Retinal pigment epithelial cell (primary cell): ENCODE measurements at places on chromosomes 6 and 20.
A peak's percentile ranks its signal among the peaks of the same experiment; 100 is the strongest.

GRCh38 chr6:46947497-46947896 lies 25.8 kb upstream of the ADGRF5 start:
- DNase-seq = no peak

- DNase-seq = no peak
Measured at GRCh38 chr20:37151529-37151928, 27.6 kb upstream of the RPN2 start.

DNA sequence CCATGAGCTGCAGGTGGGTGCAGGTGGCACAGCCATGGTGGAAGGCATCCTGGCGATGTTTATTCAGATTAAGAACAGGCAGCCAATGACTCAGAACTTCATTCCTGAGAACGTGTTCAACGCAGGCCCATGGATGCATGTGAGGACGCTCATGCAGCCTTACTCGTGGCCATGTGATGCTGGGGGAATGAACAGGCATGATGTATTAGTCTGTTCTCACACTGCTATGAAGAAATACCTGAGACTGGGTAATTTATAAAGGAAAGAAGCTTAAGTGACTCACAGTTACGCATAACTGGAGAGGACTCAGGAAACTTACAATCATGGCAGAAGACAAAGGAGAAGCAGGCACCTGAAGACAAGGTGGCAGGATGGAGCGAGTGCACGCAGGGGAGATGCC lies 146.6 kb downstream of the RNASET2 start:
- DNase-seq = no peak

- DNase-seq = peak; percentile 26
Measured at GRCh38 chr20:62952373-62952967, at the start of gene SLC17A9. TSS of gene SLC17A9 (plus strand) at chr20:62952709. CDS start at chr20:62952831, 122 bp downstream.

- DNase-seq = no peak
Measured at GRCh38 chr6:26124781-26125685, 37.8 kb downstream of the HFE start.

GRCh38 chr20:57513199-57513598 lies 11.7 kb downstream of the CTCFL start:
- DNase-seq = no peak

GRCh38 chr6:109478841-109479624 lies 4.0 kb downstream of the ZBTB24 start:
- no peak for DNase-seq

- no peak for DNase-seq
Measured at GRCh38 chr20:17655286-17655651, 26.8 kb downstream of the RRBP1 start.

- no peak for DNase-seq
Measured at GRCh38 chr6:63476302-63476701, 96.0 kb upstream of the LOC128125822 start.

DNA sequence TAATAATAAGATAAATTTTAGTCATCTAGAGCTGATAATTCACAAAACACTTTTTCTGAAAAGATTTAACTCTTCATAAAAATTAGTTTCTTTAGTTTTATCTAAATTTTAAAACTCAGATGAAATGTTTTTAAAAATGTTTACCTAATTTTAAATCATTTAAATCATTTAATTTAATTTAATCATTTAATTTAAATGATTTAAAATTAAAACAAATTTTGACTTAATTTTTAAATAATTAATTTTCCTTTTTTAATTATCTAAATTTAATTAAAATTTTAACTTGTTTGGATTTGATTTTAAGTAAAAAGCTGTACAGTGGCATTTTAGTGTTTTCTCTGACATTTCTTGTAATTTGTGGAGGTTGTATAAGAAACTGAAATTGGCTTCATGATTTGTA lies 131.7 kb upstream of the RNF217 start:
- no peak for DNase-seq

- DNase-seq = no peak
Measured at GRCh38 chr6:163863565-163863964, 449.0 kb downstream of the QKI start.

GRCh38 chr20:24977336-24977735 lies 15.2 kb downstream of the APMAP start:
- DNase-seq = no peak

DNA sequence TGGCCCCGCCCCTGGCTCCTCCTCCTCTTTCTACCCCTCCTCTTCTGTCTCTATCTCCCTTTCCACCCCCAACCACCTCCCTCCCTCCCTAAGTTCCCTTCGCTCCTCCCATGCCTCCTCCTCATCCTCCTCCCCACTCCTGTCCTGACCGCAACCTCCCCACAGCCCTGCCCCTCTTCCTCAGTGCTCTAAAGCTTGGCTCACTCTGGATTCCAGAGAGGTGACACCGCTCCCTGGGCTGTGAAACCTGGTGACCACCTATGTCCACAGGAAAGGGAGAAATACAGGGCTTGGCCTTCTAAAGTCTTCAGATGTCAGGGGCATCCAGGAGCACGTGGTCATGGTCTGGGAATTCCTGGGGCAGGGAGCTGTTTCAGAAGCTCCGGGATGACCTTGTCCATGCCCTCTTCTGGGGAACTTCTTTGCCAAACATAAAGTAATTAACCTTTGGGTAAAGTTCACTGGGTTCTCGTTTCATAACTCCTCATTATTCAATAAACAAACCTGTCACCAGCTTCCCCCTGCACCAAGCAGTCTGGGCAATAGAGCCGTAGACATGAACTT lies 345 bp upstream of the CST5 start:
- DNase-seq = no peak

DNA sequence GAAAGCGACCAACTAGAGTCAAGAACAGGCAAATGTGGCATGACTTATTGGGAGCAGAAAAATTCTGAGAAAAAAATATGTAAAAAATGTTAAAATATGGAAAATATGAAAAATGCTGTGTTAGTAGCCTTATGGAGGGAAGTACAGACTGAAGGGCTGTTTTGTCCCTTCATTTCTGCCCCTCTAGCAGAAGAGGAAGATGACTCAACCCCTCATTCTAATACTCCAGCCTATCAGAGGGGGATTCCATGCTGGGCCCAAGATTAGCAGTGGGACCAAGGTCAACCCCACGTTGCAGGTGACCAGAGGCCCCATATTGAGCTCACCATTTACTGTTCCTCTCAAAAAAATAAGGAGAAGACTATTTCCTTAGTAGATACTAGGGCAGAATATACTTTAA lies 8.4 kb downstream of the MUC21 start:
- DNase-seq = no peak

GRCh38 chr6:116512111-116512559 lies 696 bp downstream of the CALHM5 start:
- no peak for DNase-seq

DNA sequence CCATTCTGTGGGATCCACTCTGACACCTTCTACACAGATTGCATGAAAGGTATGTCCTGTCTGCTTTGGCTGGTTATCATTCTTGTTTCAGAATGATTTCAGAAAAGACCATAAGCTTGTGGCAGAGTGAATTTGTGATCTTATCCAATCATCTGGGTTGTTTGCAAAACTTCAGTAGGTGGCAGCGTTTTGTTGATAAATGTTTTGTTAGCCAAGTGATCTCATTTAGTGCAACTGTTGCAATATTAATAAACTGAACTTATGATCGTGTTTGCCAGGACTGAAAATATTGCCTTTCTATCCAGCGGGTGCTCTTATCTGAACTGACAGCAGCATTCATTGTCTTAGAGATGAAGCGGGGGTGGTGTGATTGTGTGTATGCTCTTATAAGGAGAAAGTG lies 613.2 kb upstream of the NOX3 start:
- DNase-seq = no peak

DNA sequence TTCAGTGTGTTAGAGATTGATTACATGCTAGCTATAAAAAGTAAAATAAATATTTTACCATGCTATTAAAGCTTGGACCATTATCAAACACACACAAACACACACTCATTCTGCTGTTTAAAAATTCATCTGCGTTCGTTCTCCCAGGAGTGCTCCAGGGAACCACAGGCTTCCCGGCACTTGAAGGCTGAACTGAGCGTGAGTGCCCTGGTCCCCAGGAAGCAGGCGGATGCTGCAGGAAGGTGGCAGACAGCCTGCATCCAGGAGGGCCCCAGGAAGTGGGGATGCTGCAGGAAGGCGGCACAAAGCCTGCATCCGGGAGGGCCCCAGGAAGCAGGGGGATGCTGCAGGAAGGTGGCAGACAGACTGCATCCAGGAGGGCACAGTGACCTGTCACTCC lies 147.2 kb upstream of the SNX9 start:
- no peak for DNase-seq

GRCh38 chr6:140379919-140380318 lies 1005.5 kb upstream of the CITED2 start:
- DNase-seq = no peak

GRCh38 chr6:35089216-35089934 lies 51.8 kb downstream of the TCP11 start:
- DNase-seq = no peak

DNA sequence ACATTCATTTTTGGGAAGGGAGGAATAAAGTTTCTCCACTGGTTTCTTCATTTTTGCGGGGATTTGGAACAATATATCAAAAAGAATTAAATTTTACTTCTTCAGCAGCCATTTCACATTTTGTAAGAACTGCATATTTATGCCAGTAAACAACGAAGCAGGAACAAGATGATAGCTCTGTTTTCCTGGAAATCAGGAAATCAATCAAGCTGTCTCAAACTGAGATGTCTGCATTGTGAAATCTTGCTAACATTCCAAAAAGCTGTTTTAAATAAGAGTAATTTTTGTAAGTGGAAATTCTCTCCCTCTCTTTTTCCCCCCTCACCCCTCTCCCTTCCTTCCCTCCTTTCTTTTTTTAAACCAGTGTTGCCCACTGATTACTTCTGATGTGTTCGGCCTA lies 20.0 kb downstream of the MAPK13 start:
- no peak for DNase-seq

DNA sequence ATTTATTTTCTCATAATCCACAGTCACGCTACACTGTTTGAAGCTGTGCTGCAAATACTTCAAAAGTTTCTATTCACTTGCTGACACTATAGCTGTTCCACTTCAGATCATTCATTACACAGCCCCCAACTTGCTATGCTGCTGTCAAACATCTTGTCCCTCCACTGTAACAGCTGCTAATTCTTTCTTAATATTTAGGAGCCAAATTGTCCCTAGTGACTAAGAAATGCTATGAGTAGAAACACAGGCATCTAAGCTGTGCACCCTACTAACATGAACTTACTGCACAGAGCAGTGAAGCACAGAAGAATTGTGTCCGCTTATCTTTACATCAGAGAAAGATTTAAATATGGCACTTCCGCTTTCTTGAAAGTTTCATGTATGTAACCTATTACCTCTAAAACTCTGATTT lies 91.3 kb downstream of the PDE10A start:
- no peak for DNase-seq

- no peak for DNase-seq
Measured at GRCh38 chr6:15513801-15514711, 148.8 kb downstream of the DTNBP1 start.

DNA sequence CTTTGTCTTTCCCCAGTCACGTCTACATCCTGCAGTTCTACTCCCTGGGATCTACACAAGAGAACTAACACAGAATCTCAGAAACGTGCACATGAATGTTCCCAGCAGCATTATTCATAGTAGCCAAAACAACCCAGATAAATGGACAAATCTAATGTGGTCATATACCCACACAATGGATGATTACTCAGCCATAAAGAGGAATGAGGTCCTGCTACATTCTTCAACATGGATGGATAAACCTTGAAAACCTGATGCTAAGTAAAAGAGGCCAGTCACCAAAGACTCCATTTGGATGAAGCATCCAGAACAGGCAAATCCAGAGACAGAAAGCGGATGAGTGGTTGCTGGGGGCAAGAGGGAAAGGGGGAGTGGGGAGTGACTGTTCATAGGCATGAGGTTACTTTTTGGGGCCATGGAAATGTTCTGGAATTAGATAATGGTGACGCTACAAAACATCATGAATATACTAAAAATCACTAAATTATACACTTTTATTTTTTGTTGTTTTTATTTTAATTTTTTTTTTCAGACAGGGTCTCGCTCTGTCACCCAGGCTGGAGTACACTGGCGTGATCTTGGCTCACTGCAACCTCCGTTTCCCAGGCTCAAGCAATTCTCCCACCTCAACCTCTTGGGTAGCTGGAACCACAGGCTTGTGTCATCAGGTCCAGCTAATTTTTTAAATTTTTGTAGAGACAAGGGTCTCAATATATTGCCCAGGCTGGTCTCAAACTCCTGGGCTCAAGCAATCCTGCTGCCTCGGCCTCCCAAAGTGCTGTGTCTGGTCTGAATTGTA lies 50.8 kb upstream of the DSN1 start:
- DNase-seq = no peak

- no peak for DNase-seq
Measured at GRCh38 chr6:46444772-46445454, 46.3 kb downstream of the RCAN2 start.

DNA sequence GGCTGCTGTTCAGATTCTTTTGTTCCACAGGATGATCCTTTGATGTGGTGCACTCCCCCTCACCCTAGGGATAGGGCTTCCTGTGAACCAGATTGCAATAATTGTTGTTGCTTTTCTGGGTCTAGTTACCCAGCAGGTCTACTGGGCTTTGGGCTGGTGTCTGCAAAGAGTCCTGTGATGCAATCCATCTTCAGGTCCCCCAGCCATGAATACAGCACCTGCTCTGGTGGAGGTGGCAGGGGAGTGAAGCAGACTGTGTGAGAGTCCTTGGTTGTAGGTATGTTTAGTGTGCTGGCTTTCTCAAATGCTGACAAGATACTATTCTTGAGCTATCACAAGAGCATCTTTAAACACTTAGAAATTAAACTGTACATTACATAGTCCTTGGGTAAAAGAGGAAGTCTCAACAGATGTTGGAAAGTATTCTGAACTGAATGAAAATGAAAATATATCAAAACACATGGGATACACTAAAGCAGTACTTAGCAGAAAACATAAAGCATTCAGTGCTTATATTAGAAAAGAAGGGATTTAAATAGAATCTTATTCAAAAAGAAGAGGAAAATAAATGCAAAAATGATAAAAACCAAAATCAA lies 49.1 kb upstream of the CCR6 start:
- DNase-seq = no peak

- no peak for DNase-seq
Measured at GRCh38 chr6:148323344-148323743, 19.3 kb upstream of the SASH1 start.

GRCh38 chr20:56187534-56188165 lies 60.9 kb upstream of the MC3R start:
- no peak for DNase-seq

- DNase-seq = no peak
Measured at GRCh38 chr6:160462116-160462515, 113.9 kb downstream of the SLC22A3 start.

DNA sequence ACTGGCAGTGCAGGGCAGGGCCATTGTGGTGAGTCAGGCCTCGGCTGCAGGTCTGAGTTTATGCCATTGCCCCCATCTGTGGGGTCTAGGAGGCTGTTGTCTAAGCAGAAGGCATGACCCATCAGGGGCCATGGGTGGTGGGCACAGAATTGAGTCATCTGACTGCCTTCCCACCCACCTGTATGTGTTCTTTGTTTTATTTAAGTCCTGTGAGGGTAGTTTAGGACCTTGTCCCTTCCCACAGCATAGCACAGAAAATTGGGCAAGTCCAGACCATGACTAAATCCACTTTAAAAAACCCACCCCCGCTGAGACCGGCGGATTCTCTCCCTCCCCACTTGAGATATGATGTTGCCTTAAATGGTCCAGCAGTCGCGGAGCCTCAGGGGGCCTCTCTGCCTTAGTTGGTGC lies 40.3 kb downstream of the ERMARD start:
- DNase-seq = no peak
